Left colon (tissue), 2 donors: ENCODE measurements at places on chromosomes 7 and 10.

GRCh38 chr7:38512704-38513103 lies 118.5 kb downstream of the AMPH start:
- DNase-seq: no peak

- no peak for DNase-seq
Measured at GRCh38 chr10:94963901-94964300, 25.4 kb downstream of the CYP2C9 start.

- no peak for DNase-seq
Measured at GRCh38 chr10:57992321-57993077, 275.2 kb downstream of the IPMK start.

DNA sequence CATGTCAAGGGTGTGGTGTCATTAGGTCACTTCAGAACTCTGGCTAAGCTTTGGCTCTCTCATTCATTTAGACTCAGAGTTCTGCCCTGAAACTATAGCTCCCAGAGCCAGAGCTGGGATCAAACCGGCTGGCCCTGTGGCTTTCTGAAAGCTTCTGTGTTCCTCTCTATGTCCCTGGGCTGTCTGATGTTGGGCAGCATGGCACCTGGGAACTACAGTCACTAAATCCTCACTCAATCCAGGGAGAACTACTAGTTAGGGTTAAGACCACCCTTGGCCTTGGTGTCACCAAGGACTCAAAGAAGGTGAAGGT lies 13.2 kb downstream of the ATG9B start:
- DNase-seq: no peak

- no peak for DNase-seq
Measured at GRCh38 chr7:118280319-118281012, 56.0 kb downstream of the ANKRD7 start.

DNA sequence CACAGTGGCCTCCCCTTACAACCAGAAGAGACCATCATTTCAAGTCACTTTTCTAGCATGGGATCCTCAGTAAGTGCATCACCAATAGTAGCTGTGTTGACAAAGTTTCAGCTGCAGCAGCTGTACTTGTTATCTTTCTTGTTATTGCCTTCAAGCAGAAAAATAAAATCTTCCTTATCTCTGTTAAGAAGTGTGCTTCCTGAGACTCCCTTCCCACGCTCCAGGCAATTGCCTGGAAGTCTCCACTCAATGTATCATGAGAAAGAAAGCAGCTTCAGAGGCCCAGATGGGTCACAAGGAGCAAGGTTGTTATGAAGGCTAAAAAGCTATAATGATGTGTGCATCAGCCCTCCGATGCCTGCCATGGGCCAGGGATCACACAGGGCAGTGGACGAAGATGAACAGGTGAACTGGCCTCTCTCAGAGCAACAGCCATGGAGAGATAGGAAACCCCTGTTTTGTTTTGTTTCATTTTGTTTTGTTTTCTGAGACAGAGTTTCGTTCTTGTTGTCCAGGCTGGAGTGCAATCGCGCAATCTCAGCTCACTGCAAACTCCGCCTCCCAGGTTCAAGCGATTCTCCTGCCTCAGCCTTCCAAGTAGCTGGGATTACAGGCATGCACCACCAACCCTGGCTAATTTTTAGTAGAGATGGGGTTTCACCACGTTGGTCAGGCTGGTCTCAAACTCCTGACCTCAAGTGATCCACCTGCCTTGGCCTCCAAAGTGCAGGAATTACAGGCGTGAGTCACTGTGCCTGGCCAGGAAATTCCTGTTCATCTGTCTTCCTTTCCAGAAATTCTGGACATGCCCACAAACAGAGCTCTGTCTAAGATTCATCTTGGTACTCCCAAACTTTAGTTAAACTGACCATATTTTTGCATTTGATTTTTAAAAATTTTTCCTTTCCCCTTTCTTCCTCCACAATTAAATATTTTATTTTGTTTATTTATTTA lies 340.5 kb downstream of the TNS3 start:
- DNase-seq: no peak

DNA sequence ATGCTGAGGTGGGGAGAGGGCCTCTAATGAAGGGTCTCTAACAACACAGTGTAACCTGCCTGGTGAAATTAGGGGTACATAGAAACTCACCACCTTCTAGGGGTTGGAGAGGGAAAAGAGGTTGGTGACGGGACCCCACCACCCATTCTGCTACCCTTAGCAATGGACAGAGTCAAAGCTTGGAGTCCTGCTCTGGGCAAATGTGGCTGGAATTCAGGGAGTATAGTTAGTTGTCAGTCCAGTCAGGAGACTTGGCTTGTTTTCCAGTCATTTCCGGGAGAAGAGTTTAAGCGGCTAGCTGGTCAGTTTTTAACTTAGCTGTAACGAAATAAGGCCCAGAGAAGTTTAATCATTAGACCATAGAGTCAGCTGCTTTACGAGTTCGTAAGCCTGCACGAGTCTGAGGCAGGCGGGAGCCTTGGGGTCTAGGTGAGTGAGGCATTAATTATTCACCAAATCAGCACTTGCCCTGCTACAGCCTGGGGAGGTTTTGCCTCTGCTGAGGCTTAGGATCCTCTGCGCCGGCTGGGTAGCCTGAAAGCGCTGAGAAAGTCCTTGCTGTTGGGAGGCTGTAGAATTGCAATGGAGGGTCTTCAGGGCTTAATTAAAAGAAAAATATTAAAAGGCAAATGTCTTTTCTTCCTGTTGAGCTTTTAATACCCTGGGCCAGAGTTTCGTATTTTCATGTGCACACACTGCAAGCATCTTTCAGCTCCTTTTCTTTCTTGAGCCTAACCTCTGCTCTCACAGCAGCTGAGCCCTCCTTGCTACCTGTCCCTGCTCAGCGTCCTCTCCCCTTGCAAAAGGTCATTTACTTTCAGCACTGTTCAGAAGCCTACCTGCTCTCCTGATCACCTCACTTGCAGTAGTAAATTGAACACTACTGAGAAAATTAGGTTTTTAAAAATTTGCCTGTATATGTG lies 1.5 kb upstream of the LAMB1 start:
- no peak for DNase-seq

DNA sequence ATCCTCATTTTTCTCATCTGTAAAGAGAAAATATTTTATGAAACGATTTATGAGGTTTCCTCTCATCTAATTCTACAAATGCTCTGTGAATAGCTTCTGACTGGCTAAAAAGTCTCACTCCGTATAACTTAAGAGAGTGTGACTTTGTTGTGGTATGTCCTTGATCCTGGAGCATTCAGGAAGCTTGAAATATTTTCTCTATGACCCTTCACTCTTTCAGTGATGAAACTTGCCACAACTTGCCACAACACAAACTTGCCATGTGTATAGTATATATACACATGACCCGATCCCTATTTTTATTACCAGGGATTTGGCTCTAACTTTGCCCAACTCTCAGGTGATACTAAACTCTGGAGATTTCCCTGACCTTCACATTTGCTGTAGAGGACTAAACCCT lies 74.1 kb downstream of the TES start:
- DNase-seq: no peak

DNA sequence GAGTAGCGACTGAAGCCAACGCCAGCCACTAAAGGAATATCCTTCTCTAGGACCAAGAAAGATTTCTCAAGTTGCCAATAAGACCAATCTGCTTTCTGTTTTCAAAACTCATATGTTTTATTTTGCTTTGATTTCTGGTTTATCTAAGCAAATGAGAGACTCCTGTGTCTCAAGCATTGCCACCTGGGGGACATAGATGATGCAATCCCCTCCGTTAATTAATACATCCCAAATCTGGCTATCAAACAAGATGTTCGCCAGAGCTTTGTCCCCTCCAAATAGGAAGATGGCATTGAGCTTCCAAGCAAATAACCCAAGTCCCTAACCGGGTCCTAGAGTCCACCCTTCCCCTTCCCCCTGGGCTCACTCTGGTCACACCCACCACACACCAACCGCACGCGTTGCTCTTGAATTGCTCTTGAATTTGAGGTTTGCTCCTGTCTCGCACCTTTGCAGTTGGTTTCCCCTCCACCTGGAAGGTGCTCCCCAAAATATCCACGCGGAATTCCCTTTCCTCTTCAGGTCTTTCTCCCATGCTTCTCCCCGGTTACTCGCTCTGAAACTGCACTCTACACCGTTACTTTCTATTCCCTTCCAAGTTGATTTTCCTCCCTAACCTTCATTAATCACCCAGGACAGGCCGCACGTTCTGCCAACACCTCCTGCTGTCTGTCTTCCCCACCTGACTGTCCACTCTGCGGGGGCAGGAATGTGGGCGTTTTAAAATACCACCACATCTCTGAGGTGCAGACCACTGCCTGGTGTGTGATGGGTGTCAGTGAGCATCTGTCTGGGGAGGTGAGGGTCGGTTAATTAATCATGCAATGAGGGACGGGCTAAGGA lies 64.1 kb upstream of the RNF32 start:
- no peak for DNase-seq

GRCh38 chr7:133452577-133452976 lies 199.7 kb downstream of the EXOC4 start:
- DNase-seq: no peak

DNA sequence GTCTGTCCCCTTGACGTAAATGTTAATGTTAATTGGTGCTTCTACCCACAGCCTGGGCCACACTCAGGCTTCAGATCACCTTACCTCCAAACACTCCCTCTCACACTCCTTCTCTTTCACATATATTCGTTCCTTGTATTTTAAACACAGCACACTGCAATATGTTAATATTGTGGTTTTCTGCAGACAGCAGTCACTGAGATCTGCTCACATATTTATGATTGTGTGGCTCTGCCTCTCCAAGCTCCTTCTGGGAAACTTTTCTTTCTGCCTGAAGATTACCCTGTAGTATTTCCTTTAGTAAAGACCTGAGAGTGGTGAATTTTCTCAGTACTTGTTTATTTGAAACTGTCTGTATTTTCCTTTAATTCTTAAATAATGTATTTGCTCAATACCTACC lies 104.7 kb downstream of the VWC2 start:
- no peak for DNase-seq

DNA sequence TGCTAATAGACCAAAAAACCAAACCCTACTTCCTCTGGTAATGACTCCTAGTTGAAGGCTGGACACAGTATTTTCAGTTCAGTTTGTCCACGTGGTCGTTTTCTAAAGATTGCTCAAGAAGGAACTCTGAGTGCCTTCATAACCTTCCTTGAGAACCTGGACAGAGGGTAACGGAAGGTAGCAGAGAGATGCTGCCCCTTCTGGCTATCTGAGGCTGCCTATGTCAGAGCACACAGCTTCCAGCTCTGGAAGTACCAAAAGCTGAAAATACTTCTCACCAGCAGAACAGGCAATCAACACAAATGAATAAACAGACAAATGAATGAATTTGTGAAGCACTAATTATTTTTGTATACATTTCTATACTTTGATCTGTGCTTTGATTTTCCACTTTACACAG lies 85.2 kb downstream of the AMPH start:
- no peak for DNase-seq

GRCh38 chr10:52779541-52780390 lies 7.2 kb upstream of the MBL2 start:
- DNase-seq: peak; percentile 59

DNA sequence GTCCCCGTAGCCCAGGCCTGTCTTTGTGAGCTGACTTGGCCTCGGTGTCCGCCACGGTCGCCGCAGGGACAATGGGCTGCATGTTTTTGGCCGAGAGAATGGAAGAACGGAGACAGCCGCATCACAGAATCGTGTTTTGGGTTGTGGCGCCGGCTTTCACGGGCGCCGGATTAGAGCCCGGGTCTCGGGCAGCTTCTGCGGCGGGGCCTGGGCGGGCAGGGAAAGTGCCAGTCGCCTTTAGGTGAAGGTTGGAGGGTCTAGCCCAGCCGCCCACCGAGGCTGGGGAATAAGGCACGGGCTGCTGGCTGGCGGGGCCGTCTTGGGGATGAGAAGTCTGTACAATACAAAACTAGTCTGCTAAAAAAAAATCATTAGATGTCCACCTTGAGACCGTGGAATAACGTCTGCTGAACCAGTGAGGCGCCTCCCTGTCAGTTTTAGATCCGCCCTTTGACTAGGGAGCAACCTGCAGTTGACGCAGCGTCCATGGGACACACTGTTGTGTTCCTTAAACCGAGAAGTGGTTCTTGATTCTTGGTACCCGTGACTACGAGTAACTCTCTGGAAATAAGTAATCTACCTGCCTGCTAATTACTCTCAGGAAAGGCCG lies 577 bp downstream of the DNAJB9 start:
- DNase-seq: peak; percentile 64

DNA sequence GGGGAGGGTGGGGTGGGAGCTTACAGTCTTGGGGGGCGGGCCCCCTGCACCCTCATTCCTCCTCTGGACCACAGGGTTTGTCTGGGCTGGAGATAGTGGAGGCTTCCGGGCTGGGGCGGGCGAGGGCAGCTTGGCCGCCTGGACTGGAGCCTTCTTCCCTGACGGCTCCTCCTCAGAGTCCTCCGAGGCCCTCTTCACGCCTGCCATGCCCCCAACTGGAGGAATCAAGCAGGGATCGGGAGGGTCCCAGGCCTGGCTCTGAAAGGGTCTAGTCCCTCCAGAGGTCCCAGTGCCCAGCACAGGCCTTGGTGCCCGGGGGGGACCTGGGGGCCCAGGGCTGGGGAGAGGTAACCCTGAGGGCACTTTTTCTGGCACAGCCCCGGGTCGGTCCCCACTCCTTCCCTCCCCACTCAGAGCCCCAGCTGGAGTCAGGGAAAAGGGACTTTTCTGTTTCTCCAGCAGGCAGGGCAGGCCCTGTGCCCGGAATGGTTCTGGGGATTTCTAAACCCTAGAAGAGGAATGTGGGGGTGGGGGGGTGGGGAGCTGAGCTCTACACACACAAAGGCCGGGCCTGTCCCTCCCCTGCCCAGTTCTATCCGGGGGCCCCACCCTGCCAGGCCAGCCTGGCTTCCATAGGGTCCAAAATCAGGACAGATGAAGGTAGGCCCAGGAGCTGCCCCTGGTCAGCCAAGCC lies 11.6 kb downstream of the MICALL2 start:
- no peak for DNase-seq

GRCh38 chr7:106262221-106262881 lies 22.4 kb downstream of the NAMPT start:
- no peak for DNase-seq

DNA sequence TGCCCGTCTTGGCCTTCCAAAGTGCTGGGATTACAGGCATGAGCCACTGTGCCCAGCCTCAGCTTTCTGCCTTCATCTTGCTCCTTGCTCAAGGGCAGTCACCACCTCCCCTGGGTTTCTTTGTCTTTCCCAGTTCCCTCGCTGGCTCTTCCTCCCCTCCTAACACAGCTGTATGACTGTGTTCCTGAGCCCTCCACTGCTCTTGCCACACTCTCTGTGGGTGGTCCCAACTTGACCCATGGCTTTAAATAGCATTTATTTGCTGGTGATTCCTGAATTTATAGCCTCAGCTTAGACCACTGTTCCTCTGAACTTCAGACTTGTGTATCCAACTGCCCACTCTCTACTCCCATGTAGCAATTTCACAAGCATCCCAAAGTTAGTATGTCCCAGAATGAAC lies 181.3 kb downstream of the BAMBI start:
- no peak for DNase-seq

GRCh38 chr10:100986623-100986951 lies 710 bp downstream of the MRPL43 start:
- no peak for DNase-seq

GRCh38 chr10:24440817-24441797 lies 232.2 kb downstream of the KIAA1217 start:
- no peak for DNase-seq

GRCh38 chr7:41700044-41700471 lies 2.8 kb downstream of the INHBA start:
- DNase-seq: no peak
